ENCODE measurements at places on chromosomes 7 and 10.

DNA sequence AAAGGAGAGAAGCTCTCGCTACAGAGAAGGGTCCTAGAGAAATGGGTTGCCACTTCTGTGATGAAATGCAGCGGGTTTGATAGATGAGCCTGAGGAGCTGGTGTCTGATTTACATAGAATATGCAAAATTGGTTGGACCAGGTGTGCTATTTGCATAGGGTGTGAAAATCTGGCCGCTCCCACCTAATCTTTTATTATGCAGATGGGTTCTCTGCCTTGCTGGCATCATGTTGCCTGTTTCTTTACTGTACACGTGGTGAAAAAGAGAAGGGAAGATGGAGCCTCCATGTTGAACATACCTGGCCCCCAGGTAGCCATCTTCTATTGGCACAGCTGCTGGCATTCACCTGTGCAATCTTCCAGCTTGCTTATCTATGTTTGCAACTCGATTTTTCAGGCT, 212.2 kb downstream of the ANKRD7 start:
- no peak for DNase-seq

DNA sequence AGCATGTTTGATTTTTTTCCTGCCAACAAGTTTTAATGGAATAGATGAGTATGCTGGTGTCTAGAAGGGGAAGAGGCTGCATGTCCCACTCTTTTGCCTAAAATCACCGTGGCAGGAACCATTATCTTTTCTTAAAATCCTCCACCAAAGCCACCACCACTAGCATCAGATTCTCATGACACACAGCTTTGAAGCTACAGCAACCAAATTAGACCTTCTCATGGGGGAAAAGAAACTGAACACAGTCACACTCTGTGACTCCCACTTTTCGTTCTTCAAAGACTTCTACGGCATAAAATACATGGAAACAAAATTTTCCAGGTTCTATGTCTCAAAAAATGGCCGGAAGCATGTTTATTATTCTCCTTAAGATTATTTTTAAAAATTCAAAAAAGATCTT, 81.8 kb downstream of the SGMS1 start:
- DNase-seq: no peak

DNA sequence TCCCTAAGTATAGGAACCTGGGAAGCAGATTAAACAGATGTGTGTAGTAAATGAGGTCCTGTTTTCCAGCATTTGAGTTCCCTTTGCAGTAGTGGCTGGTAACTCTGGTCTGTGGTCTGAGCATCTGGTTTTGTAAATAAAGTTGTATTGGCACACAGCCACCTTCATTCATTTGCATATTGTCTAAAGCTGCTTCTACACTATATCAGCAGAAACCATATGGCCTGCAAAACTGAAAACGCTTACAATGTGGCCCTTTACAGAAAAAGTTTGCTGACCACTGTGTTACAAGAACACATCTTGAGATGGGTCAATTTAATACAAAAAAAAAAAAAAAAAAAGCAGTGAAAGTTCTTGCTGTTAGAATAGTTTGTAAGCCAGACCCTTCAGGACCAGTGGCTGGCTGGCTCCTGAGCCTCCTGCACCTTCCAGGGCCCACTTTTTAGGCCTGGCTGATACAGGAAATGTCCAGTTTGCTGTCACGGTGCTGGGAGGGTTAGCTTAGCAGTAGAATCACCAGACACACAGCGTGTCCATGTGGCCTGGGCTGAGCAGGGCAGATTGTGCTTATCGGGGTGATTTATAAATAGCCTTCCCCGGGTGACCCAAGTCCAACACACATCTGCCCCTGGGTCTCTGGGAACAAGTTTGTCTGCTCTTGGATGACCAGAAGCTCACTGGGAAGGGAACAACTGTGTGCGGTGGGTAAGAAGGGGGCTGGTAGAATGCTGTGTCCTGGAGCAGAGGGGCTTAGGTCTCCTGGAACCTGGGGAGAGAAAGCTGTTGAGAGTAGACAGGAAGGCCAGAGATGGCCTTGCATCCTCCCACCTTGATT, 1.4 kb downstream of the C10orf71 start:
- no peak for DNase-seq

- DNase-seq: no peak
Observed at GRCh38 chr10:93707623-93708022, 5.2 kb upstream of the FRA10AC1 start.

DNA sequence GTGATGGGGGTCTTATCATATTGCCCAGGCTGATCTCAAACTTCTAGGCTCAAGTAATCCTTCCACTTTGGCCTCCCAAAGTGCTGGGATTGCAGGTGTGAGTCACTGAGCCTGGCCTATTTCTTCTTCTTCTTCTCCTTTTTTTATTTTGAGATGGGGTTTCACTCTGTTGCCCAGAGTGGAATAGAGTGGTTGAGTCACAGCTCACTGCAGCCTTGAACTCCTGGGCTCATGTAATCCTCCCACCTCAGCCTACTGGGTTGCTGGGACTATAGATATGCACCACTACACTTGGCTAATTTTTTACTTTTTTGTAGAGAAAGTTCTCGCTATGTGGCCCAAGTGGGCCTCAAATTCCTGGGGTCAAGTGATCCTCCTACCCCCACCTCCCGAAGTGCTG, 124.3 kb downstream of the SKIDA1 start:
- DNase-seq: no peak

Measured in type B pancreatic cell (in vitro differentiated cells).